ENCODE measurements at places on chromosomes 3 and 15.

DNA sequence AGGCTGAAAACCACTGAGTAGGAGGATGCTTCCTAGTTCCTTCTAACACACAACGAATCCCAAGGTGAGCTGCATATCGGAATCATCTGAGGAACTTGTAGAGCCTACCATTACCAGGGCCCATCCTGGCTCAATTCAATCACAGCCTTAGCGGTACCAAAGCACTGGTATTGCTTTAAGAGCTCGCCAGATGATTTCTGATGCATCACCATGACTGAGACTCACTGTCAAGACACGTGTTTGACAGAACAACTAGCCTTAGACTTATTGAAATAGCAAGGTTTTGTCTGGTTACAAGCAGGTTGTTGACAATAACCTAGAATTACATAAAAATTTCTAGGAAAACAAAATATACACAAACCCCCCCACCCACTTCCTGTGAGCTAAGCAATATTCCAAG is 68.5 kb downstream of the CBLB start:
- no peak for ATAC-seq
- H3K36me3 ChIP-seq = no peaks in the 10 kb centered on the region
- H3K27ac ChIP-seq = no peak overlapping the region
- peaks cover 6% of the 10 kb centered on the region for H3K4me1 ChIP-seq

DNA sequence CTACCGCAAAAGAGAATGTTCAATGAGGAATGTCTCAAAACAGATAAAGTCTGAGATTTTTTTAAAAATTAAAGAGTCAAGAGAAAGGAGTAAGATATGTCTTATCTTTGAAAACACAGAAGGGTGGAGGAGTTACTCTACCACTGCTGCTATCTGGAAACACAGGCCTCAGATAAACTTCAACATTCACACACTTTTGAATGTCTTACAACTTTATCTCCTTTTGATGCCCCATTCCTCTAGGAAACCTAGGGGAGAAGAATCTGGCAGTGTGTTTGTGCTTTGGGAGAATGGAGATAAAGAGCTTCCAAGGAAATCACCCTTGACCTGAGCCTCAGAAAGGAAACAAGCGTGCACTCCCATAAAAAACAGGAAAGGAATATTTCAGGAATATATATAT is 468.2 kb downstream of the PLOD2 start:
- no peaks in the 10 kb centered on the region for H3K27me3 ChIP-seq
- no peak overlapping the region for H3K4me3 ChIP-seq
- H3K36me3 ChIP-seq = no peaks in the 10 kb centered on the region
- no peak overlapping the region for H3K27ac ChIP-seq
- ATAC-seq = no peak

GRCh38 chr15:58401276-58401675 is 30.5 kb upstream of the LIPC start:
- H3K27ac ChIP-seq = no peak overlapping the region
- no peaks in the 10 kb centered on the region for H3K4me1 ChIP-seq
- H3K36me3 ChIP-seq = no peaks in the 10 kb centered on the region

- H3K27ac ChIP-seq = no peak overlapping the region
- no peak for ATAC-seq
- H3K36me3 ChIP-seq = no peaks in the 10 kb centered on the region
- H3K4me3 ChIP-seq = no peak overlapping the region
These were observed 30.1 kb upstream of the SPTSSB start for GRCh38 chr3:161401389-161401788.

DNA sequence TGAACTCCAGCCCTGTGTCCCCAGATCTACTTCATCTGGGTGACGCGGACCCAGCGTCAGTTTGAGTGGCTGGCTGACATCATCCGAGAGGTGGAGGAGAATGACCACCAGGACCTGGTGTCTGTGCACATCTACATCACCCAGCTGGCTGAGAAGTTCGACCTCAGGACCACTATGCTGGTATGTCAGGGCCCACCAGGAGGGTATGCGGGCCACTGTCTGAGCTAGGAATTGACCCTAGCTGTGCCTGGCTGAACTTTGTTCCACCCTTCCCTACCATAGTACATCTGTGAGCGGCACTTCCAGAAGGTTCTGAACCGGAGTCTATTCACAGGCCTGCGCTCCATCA is 24.3 kb downstream of the SHF start:
- peaks cover 43% of the 10 kb centered on the region for H3K4me1 ChIP-seq
- no peak overlapping the region for H3K4me3 ChIP-seq
- H3K36me3 ChIP-seq = no peaks in the 10 kb centered on the region
- H3K27ac ChIP-seq = no peak overlapping the region
- H3K27me3 ChIP-seq = no peaks in the 10 kb centered on the region

GRCh38 chr3:108823227-108823626 is 641 bp downstream of the TRAT1 start:
- H3K4me1 ChIP-seq = no peaks in the 10 kb centered on the region
- no peaks in the 10 kb centered on the region for H3K36me3 ChIP-seq
- H3K27ac ChIP-seq = no peak overlapping the region
- no peak overlapping the region for H3K4me3 ChIP-seq
- no peaks in the 10 kb centered on the region for H3K27me3 ChIP-seq
- ATAC-seq = no peak

Data from gastroesophageal sphincter (tissue), 4 donors.